Endothelial cell of umbilical vein (primary cell): ENCODE measurements at places on chromosomes 13 and 19. TPM values are rescaled to one million over a fixed set of nuclear protein-coding genes. Genes with fewer than 3 reads are reported as not detected.

- no peaks in the 10 kb centered on the region for H3K27me3 ChIP-seq
- peaks cover 21% of the 10 kb centered on the region for H3K4me1 ChIP-seq
- H3K27ac ChIP-seq, result no peak overlapping the region
- no peak overlapping the region for H3K4me3 ChIP-seq
- H3K36me3 ChIP-seq, result peaks cover 23% of the 10 kb centered on the region
Observed at GRCh38 chr19:34220472-34221063, 33.8 kb upstream of the GARRE1 start.

ZNF837 gene
- total RNA-seq, result 1.4 and 1.7 TPM in 2 replicates

LRRC25 gene
- not detected in 2 replicates for total RNA-seq

CHST8 gene
- total RNA-seq, result not detected in 2 replicates

DNA sequence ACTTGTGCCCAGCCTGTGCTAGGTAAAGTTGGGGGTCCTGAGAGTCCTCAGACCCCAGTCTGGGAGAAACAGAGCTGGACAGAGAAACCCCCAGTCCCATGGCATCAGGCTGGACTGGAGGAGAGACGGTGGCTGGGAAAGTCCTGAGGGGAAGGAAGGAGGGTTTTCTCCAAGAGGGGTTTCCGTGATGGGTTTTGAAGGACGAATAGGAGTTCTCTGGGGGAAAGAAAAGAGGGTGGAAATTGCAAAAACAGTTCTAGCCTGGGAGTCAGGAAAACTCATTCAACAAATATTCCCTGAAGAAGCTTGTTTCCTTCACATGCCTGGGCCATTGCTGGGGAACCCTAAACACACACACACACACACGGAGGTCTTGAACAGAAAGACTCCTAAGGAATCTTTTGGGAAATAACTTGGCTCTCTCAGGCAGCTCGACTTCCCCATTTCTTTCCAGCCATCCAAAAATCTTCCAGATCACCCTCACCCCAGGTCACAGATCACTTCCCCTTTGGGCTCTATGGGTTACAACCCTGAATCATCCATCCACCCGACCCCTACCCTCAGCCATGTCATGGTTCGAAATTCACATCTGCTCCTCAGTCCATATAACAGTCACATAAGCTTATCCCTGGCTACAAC lies 47.5 kb downstream of the COLGALT1 start:
- H3K4me3 ChIP-seq, result no peak overlapping the region
- H3K4me1 ChIP-seq, result no peaks in the 10 kb centered on the region
- no peaks in the 10 kb centered on the region for H3K36me3 ChIP-seq
- H3K27ac ChIP-seq, result no peak overlapping the region
- H3K27me3 ChIP-seq, result peaks cover 3% of the 10 kb centered on the region

PSG6 gene
- not detected in 2 replicates for total RNA-seq

DNA sequence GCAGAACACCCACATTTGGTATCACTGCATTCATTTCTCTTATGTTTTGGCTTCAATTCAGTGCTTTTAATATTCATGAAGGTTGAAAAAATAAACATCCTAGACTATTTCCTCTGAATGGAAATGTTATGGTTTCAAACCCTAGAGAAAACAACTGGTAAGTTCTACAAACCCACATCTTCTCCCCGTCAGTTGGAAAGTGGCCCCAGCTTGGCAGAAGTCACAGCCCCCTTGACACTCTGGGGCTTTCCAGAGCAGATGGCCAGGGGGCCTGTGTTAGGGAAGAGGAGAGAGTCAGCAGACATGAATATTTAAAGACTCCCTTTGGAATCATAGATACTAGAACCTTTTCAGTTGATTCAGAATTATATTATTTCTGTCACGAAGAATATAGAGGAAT lies 123.9 kb downstream of the SHISA2 start:
- H3K27me3 ChIP-seq, result peaks cover 5% of the 10 kb centered on the region
- DNase-seq, result no peak
- H3K36me3 ChIP-seq, result no peaks in the 10 kb centered on the region
- no peaks in the 10 kb centered on the region for H3K4me1 ChIP-seq

GRCh38 chr13:83024232-83024631 lies 858.0 kb downstream of the SLITRK1 start:
- no peak overlapping the region for H3K4me3 ChIP-seq
- no peak overlapping the region for H3K27ac ChIP-seq
- no peak for DNase-seq
- no peaks in the 10 kb centered on the region for H3K36me3 ChIP-seq
- no peaks in the 10 kb centered on the region for H3K4me1 ChIP-seq
- no peaks in the 10 kb centered on the region for H3K27me3 ChIP-seq

ZNF382 gene
- total RNA-seq, result 4.2 and 4.3 TPM in 2 replicates

DNA sequence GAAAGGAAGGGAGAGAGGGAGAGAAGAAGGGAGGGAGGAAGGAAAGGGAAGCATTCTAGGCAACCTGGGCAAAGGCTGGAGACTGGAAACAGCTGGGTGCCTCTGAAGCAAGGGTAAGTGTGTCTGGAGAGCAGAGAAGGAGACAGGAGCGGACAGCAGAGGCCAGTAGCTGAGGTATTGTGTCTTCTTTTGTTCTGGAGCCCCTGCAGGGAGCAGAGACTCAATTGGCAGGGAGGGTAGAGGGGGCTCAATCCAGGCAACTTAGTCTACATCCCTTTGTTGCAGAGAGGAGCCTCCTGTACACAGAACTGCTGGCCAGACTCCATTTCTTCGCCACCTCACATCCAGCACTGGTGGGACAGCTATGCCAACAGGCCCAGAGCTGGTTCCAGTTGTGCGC lies 53.2 kb downstream of the NWD1 start:
- H3K36me3 ChIP-seq, result no peaks in the 10 kb centered on the region
- no peaks in the 10 kb centered on the region for H3K4me1 ChIP-seq
- H3K4me3 ChIP-seq, result no peak overlapping the region
- no peaks in the 10 kb centered on the region for H3K27me3 ChIP-seq
- no peak for DNase-seq
- no peak overlapping the region for H3K27ac ChIP-seq

DNA sequence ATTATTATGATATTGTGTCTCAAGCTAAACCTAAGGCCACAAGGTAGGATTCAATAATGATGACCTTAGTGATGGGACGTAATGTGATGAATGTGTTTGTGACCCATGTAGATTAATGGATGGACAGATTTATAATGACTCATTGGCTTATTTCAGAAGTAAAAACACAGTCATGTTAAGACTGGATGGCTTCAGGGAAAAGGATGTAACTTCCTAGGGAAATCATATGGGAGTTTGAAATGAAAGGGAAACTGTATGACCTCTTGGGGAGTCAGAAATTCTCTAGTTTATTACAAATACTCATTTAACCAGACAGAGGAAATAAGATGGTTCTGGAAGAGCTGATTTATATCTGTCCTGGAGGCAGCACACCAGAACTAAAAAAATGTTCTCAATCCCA lies 2.9 kb downstream of the EDNRB start:
- H3K36me3 ChIP-seq, result no peaks in the 10 kb centered on the region
- H3K27ac ChIP-seq, result no peak overlapping the region
- no peaks in the 10 kb centered on the region for H3K27me3 ChIP-seq
- no peak for DNase-seq
- no peak overlapping the region for H3K4me3 ChIP-seq

GRCh38 chr19:55460670-55461258 lies 678 bp downstream of the ISOC2 start:
- H3K4me1 ChIP-seq, result peaks cover 13% of the 10 kb centered on the region
- H3K27ac ChIP-seq, result peak overlapping the region; percentile 63
